ENCODE measurements at places on chromosomes 2 and 18. TPM values are rescaled to one million over a fixed set of nuclear protein-coding genes. Genes with fewer than 3 reads are reported as not detected.

PMAIP1 gene
- 0.24 TPM for total RNA-seq

TIA1 gene
- total RNA-seq: 150 TPM

DNA sequence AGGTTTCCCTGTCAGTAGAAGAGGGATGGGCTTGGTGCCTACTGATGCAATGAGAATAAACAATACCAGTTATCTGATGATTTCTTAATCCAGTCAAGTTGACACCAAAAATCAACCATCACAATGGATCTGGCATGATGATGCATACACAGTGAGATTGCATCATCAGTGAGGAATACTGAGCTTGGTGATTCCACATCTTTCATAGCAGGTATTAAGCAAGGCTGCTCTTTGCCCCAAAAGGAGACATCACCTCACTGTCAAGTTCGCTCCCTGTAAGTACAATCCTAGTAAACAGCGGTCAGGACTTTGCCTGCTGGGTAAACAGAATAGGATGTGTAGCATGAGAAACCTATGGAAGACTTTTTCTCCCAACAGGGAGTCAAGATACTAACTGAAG, 282.7 kb upstream of the CDH2 start:
- no peak for DNase-seq

- DNase-seq: no peak
These were observed 156.1 kb upstream of the RBMS1 start for GRCh38 chr2:160649698-160650097.

DNA sequence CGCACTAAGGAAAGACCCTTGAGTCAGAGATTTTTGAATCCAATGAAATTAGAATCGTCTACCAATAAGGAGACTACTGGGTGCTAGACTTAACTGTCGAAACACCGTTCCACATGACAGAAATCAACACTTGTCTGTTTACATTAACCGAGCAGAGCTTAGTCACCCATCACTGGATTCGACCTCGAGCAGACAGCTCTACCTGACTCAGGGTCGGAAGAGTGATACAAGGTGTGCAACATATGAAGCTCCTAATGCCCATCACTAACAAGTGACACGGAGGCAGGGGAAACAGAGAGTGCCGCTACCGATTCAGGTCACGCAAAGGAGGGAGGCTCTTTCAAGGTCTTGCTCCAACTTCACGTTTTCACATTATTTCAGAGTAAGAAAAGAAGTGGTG, 54.2 kb upstream of the FZD5 start:
- DNase-seq: no peak

All from aorta (tissue), 5 donors.